Globus pallidus (tissue), 1 donor: ENCODE measurements at places on chromosomes 6 and 20.

DNA sequence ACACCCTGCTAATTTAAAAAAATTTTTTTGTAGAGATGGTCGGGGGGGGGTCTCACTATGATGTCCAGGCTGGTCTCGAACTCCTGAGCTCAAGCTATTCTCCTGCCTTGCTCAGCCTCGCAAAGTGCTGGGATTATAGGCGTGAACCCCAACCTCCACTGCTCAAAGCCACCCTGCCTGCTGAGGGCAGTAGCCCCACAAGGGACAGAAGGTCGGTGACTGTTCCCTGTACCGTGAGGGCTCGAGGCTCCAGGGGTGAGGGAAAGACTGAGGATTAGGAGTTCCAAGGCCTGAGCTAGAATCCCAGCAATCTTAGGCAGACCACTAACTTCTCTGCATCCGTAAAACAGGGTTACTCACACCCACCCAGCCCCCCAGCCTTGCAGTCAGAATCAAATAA lies 51.1 kb downstream of the CPNE5 start:
- no peak for DNase-seq

- DNase-seq = no peak
Observed at GRCh38 chr6:140311146-140311545, 936.7 kb upstream of the CITED2 start.

GRCh38 chr6:162785632-162786242 lies 58.0 kb downstream of the PACRG start:
- no peak for DNase-seq

- DNase-seq = no peak
Observed at GRCh38 chr6:147873816-147874215, 365.3 kb downstream of the SAMD5 start.

DNA sequence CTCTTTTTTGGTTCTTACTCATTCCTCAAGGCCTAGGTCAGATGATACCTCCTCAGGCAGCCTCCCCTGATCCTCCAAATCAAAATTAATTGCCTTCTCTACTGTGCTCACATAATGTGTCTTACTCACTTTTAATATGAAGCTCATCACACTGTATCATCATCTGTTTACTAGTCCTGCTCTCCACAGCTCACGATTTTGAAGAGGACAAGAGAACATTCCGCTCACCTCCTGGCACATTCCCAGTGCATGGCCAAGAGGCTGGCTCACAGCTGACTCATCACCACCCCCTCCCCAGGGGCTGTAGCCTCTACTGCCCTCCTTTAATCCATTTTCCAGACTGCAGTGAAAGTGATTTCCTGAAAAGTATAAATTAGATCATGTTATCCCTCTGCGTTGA lies 133.1 kb downstream of the ALDH8A1 start:
- no peak for DNase-seq

DNA sequence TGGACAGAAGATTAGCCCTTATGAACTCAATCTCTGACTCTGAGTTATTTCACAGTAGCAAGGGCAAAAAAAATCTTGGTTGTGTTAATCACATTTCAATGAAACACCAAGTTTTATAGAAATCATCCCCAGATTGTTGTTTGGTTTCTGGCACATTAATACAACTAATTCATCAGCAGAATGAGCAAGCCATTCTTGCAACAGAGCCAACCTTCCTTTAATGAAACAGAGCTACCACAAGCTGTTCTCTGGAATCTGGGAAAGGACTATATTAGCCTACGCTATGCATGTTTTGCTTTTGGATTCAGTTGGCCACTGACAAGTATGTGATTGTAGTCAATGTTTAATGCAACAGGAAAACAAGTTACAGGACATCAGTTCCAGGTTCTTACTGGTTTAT lies 13.8 kb upstream of the POPDC3 start:
- DNase-seq = no peak

GRCh38 chr6:97052152-97052787 lies 127.7 kb downstream of the KLHL32 start:
- DNase-seq = peak; percentile 74

DNA sequence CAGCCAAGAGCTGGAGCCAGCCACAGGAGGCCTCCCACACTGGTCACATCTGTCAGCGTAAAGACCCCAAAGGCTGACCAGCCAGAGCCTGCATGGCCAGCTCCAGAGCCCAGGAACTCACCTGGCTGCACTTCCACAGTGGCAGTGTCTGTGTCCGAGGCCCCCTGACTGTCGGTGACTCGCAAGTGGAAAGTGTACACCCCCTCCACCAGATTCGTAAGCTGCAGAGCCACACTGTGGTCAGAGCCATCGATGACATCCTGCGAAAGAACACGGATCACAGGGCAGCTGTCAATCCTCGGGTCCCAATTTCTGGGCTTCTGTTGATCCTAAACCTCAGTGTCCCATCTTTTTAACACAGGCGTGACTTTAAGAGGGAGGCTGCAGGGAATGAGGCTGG lies 69.3 kb downstream of the ALDH5A1 start:
- no peak for DNase-seq

DNA sequence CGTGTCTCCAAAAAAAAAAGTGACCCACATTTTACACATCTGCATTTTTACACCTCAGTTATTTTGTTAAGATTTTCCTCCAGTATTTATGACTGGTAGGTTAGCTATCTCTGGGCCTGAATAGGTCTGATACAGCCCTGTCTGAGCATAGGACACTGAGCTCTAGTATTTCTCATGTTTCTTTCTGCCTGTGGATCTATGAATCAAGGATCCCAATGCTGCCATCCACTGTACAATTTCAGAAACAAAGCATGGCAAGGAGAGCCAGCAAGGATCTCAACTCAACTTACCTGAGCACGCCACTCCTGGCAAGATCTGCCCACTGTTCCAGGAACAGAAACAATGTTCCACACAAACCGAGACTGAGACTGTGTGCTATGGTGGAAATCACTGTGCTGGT lies 36.4 kb upstream of the ENPP5 start:
- no peak for DNase-seq

GRCh38 chr20:62118113-62119043 lies 3.9 kb upstream of the LSM14B start:
- DNase-seq = no peak

DNA sequence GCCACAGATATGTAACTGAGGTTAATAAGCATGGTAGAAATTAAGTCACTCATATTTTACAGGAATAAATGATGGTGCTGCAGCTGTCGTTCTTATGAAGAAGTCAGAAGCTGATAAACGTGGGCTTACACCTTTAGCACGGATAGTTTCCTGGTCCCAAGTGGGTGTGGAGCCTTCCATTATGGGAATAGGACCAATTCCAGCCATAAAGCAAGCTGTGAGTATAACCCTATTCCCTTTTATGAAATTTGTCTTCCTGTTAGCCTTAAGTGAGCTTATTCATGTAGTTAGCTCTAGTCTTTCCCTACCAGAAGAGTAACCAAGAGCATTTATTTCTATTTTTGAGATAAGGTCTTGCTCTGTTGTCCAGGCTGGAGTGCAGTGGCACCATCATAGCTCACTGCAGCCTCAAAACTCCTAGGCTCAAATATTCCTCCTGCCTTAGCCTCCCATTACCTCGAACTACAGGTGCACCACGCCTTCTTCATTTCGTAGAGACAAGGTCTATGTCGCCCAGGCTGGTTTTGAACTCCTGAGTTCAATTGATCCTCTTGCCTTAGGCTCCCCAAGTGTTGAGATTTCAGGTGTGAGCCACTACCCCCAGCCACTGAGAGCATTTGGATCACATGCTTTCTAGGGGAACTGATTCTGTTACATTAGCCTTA lies 12.0 kb downstream of the TCP1 start:
- DNase-seq = no peak

DNA sequence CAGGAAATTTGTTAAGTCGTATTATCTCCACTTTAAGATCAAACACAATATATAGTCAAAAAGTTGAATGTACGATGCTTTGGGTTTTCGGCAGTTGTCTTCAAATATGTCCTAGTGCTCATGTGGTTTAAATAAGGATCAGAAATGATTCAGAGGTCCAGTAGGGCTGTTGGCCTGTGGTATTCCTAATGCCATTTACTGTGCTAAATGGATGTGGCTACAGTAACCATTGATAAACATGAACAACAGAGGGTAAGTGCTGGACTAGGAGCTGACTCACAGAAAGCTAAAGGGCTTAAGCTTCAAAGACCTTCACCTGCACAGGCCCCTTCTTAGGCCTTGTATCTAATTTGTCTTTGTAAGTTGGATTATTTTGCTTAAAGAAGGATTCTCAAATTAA lies 80.5 kb upstream of the TPD52L1 start:
- DNase-seq = no peak

DNA sequence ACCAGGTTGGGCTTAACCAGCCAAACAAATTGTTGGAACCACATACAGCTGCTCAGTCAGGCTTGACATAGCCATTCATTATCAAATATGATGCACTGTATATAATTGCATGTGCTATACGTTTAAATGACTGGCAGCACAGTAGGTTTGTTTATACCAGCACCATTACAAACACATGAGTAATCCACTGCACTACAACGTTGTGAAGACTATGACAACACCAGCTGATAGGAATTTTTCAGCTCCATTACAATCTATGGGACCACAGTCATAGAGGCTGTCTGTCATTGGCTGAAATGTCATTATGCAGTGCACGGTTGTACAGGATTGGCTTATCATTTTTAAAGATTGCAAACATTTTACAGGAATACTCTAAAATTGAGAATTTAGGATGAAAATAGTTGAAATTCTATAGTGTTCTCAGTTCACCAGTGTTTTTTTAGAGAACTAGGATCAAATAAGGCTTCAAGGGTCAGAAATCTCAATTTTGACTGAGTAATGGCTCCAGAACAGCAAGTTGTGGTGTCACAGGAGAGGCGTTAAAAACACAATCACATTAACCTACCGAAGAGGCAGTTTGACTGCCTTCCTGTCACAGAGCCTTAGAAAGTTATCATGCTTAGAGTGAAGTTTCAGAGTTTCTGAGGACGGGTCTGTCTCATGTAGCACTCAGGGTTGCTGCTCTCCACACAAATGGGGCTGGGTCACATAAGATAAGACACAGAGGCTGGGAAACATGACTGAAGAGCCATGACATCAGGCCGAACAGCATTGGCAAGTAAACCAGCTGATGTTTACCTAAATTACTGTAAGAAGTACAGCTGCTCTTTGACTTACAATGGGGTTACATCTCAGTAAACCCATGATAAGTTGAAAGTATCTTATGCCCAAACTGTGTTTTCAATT lies 60.7 kb upstream of the SMLR1 start:
- DNase-seq = no peak

DNA sequence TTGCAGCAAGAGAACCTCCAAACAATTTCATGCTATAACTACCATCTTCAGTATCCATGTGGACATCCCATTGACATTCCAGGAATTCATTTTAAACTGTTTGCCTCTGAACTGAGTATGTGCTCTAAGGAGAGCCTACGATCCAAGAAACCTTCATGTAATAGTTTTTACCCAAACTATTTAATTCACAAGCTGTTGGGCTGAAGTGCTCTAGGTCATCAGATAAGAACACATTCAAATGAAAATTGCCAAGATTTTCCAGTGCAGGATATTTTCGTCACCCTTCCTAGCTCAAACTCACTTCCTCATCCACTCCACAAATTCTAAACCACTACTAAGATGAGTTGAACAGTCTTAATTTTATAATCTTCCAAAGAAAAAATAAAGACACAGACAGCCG lies 12.8 kb downstream of the RSPO3 start:
- no peak for DNase-seq

DNA sequence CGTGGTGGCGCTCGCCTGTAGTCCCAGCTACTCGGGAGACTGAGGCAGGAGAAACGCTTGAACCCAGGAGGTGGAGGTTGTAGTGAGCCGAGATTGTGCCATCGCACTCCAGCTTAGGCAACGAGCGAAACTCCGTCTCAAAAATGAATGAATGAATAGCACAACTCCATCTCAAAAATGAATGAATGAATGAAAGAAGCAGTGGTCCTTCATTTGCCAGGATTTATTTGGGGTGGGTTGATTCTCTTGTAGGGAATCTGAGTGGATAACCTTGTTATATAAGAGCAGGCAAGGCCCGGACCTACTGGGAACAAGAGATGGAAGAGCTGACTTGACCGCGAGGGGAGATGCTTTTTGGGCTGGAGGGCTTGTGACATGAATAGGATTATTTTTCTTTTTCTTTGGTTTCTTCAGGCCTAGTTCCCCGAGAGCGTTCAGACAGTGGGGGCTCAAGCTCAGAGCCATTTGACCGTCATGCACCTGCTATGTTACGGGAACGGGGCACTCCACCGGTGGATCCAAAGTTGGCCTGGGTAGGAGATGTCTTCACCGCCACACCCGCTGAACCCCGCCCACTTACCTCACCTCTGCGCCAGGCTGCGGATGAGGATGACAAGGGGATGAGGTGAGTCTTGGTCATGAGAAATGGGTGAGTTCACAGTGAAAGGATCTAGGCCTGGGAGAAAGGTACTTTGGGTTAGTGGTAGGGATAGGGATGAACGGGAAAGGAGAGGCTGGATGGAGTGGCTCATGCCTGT lies 9.8 kb downstream of the PRRC2A start:
- no peak for DNase-seq

DNA sequence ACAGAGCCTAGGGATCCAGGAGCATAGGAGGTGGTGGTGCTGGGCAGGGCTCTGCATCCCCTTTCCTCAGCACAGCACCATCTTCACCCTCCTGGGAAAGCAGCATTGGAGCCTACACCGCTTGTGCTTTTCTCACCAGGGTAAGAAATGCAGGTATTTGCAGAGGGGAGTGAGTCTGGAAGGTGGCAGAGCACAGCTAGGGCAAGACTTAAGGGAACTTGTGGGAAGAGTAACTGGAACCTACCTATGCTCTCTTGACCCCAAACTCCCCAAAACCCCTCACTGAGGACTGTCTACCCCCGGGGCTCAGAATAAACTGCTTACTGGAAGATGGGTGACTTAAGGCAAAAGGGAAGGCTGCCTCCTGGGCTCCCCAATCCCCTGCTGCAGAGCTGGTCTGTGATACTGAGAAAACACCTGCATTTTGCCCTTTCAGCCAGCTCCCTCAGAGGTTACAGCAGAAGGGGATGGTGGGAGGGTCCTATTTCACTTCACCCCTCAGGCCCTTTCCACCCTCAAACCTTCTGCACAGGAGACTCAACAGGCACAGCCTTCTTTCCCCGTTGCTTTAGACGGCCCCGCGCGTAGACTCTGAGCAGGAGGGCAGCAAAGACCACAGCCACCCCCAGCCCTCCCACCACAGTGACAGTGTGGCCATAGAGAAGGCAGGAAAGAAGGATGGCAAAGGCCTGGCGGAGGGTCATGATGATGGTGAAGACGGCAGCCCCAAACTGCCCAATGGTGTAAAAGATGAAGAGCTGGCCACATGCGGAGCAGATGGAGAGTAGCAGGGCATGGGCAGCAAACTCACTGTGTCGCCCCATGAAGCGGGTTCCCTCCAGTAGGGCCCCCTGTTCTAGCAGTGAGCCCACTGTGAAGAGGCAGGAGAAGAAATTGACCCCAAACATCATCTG lies 2.9 kb downstream of the SLC35B2 start:
- DNase-seq = no peak

- peak; percentile 43 for DNase-seq
Observed at GRCh38 chr20:32582659-32583580, 2.2 kb downstream of the NOL4L start.

GRCh38 chr6:1406306-1407072 lies 17.1 kb downstream of the FOXF2 start:
- DNase-seq = no peak
